Neural progenitor cell (in vitro differentiated cells): ENCODE measurements at places on chromosomes 2 and 18. TPM values are rescaled to one million over a fixed set of nuclear protein-coding genes. Genes with fewer than 3 reads are reported as not detected.
A peak's percentile ranks its signal among the peaks of the same experiment; 100 is the strongest.

SCN7A gene
- total RNA-seq: 0.81 and 1.0 TPM in 2 replicates

DNA sequence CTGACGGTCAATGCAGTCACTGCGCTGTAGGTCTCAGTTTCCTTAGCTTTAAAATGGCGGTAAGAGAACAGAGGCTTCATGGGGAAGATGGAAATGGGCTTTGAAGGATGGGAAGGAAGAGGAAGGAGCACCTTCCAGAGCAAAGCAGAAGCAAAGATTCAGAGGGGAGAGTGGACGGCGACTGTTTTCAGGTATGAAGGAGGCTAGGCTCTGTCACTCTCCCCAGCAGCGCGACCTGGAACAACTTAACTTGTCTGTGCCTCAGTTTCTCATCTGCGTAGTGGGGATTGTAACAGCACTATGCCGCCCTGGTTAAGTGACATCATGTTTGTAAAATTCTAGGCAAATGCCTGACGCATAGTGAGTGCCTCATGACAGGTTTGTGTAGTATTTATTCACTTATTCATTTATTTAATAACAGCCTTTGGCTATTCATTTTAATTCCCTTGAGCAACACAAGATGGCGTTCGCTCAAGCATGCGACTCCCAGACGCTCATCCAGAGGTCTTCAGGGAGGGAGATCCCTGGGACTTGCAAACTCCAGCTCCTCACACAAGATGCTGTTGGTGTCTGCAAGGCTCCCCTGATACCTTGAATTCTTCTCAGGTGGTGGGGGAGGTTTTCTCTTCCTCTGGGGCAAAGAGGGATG is 336.3 kb downstream of the DYSF start:
- no peak overlapping the region for H3K27ac ChIP-seq
- H3K36me3 ChIP-seq: no peaks in the 10 kb centered on the region
- no peak for DNase-seq
- no peaks in the 10 kb centered on the region for H3K27me3 ChIP-seq
- H3K4me3 ChIP-seq: no peak overlapping the region

DNA sequence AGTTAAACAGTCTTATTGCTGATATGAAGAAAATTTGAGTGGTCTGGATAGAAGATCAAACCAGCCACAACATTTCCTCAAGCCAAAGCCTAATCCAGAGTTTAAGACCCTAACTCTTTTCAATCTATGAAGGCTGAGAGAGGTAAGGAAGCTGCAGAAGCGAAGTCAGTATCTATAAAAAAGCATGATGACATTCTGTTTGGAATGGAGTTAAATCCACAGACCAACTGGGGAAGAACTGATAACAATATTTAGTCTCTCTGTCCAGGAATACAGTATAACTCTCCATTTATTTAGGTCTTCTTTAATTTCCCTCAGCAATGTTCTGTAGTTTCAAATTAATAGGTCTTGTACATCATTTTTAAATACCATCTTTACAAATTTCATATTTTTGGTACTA is 16.0 kb downstream of the PIGN start:
- no peaks in the 10 kb centered on the region for H3K36me3 ChIP-seq
- H3K27ac ChIP-seq: no peak overlapping the region
- H3K4me3 ChIP-seq: no peak overlapping the region
- H3K27me3 ChIP-seq: no peaks in the 10 kb centered on the region
- no peaks in the 10 kb centered on the region for H3K4me1 ChIP-seq
- DNase-seq: no peak

DNA sequence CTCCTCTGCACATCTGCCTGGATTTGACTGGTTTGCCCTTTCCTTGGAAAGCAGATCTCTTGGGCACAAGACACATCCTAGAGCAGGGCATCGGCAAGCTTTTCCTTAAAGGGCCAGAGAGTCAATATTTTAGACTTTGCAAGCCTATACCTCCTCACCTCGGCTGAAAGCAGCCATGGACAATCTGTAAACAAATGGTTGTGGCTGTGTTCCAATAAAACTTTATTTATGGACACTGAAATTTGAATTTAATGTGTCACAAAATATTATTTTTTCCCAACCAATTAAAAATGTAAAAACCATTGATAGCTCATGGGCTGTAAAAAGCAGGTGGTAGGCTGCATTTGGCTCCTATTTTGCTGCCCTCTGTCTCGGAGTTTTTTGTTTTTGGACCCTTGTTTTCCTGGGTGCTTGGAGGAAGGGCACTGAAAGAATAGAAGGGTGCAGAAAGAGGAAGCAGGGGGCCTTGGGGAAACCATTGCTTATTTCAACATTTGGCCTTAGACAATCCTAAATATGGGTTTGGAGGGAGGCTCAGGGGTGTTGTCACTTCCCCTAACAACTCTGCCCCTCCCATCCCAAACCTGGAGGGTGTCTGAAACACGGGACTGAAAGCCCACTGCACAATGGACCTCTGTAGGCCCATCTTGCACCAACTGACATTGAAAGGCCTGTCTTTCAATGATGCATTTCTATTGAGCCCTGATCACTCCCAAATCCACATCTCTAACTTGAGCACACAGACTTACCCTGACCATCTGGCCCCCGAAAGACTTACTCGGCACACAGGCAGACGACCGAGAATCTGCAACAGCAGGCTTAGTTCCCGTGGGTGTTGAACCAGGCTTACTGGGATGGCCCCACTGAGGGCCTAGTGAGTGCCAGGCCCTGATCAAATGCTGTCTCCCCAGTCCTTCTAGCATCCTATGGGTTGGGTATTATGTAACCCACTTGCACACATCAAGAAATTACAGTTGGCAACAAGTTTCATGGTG is 7.1 kb upstream of the ZFP36L2 start:
- H3K36me3 ChIP-seq: no peaks in the 10 kb centered on the region
- H3K4me3 ChIP-seq: no peak overlapping the region
- H3K27ac ChIP-seq: no peak overlapping the region
- DNase-seq: no peak
- H3K4me1 ChIP-seq: peaks cover 11% of the 10 kb centered on the region

DNA sequence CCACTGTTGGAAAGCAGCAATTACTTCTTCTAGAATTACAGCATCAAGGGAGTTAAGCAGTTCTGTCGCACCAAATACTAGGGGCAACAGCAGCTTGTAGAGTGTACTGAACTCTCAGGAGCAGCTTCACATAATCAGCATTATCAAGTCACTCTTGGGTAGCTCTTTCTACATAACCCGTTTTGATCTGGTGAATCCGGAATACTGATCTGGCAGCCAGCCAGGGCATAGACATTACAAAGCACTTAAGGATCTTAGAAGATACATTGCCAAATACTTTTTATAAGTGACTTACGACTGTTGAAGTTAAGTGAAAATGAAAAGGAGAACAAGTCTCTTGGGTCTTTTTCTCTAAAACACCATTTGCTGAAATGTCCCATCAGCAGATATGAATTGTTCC is 73.2 kb upstream of the NETO1 start:
- H3K4me3 ChIP-seq: no peak overlapping the region
- DNase-seq: no peak
- H3K36me3 ChIP-seq: no peaks in the 10 kb centered on the region
- no peaks in the 10 kb centered on the region for H3K4me1 ChIP-seq
- no peaks in the 10 kb centered on the region for H3K27me3 ChIP-seq

- H3K4me1 ChIP-seq: no peaks in the 10 kb centered on the region
- no peak overlapping the region for H3K4me3 ChIP-seq
- H3K36me3 ChIP-seq: no peaks in the 10 kb centered on the region
Measured at GRCh38 chr2:45533771-45534170, 77.3 kb downstream of the SRBD1 start.

- DNase-seq: no peak
- H3K4me1 ChIP-seq: peaks cover 23% of the 10 kb centered on the region
- no peak overlapping the region for H3K27ac ChIP-seq
Measured at GRCh38 chr2:148615381-148615841, 29.1 kb upstream of the EPC2 start.

GRCh38 chr2:230793572-230794359 is 71.0 kb upstream of the ITM2C start:
- H3K4me1 ChIP-seq: no peaks in the 10 kb centered on the region
- DNase-seq: no peak
- H3K27me3 ChIP-seq: no peaks in the 10 kb centered on the region
- peaks cover 5% of the 10 kb centered on the region for H3K36me3 ChIP-seq
- H3K27ac ChIP-seq: no peak overlapping the region

GRCh38 chr2:206993396-206993911 is 54.1 kb downstream of the CPO start:
- H3K27me3 ChIP-seq: no peaks in the 10 kb centered on the region
- no peaks in the 10 kb centered on the region for H3K4me1 ChIP-seq
- no peak overlapping the region for H3K27ac ChIP-seq
- no peak for DNase-seq
- H3K36me3 ChIP-seq: no peaks in the 10 kb centered on the region

DNA sequence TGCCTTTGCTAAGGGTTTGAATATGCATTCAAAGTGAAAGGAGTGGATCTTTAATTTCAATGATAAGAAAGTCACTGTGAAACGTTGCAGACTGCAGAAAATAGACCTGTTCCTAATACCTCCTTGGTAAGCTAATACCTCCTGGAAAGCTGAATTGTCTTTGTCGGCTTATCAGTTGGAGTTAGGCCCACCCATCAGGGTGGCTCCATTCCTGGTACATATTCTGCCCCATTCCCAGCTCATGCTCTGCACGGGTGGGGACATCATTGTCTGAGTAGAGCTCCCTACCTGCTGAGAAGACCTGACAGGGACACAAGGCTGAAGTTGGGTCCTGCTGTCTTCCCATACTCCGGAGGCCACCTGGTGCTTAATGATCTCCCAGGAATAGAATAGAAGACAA is 203.3 kb downstream of the EN1 start:
- H3K4me3 ChIP-seq: no peak overlapping the region
- peaks cover 36% of the 10 kb centered on the region for H3K27me3 ChIP-seq
- peak; percentile 42 for DNase-seq
- H3K4me1 ChIP-seq: peaks cover 14% of the 10 kb centered on the region
- H3K27ac ChIP-seq: no peak overlapping the region
- no peaks in the 10 kb centered on the region for H3K36me3 ChIP-seq
